ENCODE measurements at places on chromosomes 1 and 21. TPM values are rescaled to one million over a fixed set of nuclear protein-coding genes. Genes with fewer than 3 reads are reported as not detected.

The LELP1 gene
- polyA plus RNA-seq: not detected

The NMNAT2 gene
- 0.90 TPM for polyA plus RNA-seq

The RGS18 gene
- polyA plus RNA-seq: 11.2 TPM

The NUDT4B gene
- polyA plus RNA-seq: not detected

The RHD gene
- not detected for polyA plus RNA-seq

The SLC2A5 gene
- 2.2 TPM for polyA plus RNA-seq

The C1orf74 gene
- 0.44 TPM for polyA plus RNA-seq

The OR2T35 gene
- polyA plus RNA-seq: not detected

The OR2L5 gene
- polyA plus RNA-seq: not detected

The C4BPB gene
- polyA plus RNA-seq: 0.89 TPM

The S100A14 gene
- polyA plus RNA-seq: 1.6 TPM

The SUSD4 gene
- polyA plus RNA-seq: 5.6 TPM

The IL23R gene
- polyA plus RNA-seq: not detected

The LYPD8 gene
- polyA plus RNA-seq: not detected

The BMP8A gene
- 0.39 TPM for polyA plus RNA-seq

The TMOD4 gene
- 0.16 TPM for polyA plus RNA-seq

The CLCA1 gene
- not detected for polyA plus RNA-seq

The RGS13 gene
- 0.45 TPM for polyA plus RNA-seq

The MIGA1 gene
- polyA plus RNA-seq: 5.3 TPM

The PCNX2 gene
- 2.1 TPM for polyA plus RNA-seq

The MAN1C1 gene
- 18.2 TPM for polyA plus RNA-seq

Measured in adipose tissue (tissue), 3 donors.